G401 (cell line): ENCODE measurements at places on chromosomes 16 and 17. TPM values are rescaled to one million over a fixed set of nuclear protein-coding genes. Genes with fewer than 3 reads are reported as not detected.

The ITGAD gene
- not detected in 2 replicates for total RNA-seq

The LRRC75A gene
- total RNA-seq, result 0.24 and 0.86 TPM in 2 replicates

The ABI3 gene
- 0.14 TPM in 1 of 2 replicates, not detected in the other for total RNA-seq

The OR3A2 gene
- total RNA-seq, result not detected in 2 replicates

The CIITA gene
- not detected in 2 replicates for total RNA-seq

The SHISA9 gene
- 0.24 and 0.25 TPM in 2 replicates for total RNA-seq

The CORO6 gene
- 3.6 and 9.7 TPM in 2 replicates for total RNA-seq

The CCL1 gene
- not detected in 2 replicates for total RNA-seq
